ENCODE measurements at places on chromosomes 6 and 20. TPM values are rescaled to one million over a fixed set of nuclear protein-coding genes. Genes with fewer than 3 reads are reported as not detected.
A peak's percentile ranks its signal among the peaks of the same experiment; 100 is the strongest.

- DNase-seq = no peak
Measured at GRCh38 chr6:160315310-160315709, 32.9 kb upstream of the SLC22A3 start.

GRCh38 chr6:131954059-131954774 lies 3.0 kb upstream of the CCN2 start:
- DNase-seq = no peak

- DNase-seq = no peak
Measured at GRCh38 chr20:10965936-10966470, 292.2 kb upstream of the JAG1 start.

- no peak for DNase-seq
Measured at GRCh38 chr20:18788021-18788420, 25.6 kb upstream of the SCP2D1 start.

DNA sequence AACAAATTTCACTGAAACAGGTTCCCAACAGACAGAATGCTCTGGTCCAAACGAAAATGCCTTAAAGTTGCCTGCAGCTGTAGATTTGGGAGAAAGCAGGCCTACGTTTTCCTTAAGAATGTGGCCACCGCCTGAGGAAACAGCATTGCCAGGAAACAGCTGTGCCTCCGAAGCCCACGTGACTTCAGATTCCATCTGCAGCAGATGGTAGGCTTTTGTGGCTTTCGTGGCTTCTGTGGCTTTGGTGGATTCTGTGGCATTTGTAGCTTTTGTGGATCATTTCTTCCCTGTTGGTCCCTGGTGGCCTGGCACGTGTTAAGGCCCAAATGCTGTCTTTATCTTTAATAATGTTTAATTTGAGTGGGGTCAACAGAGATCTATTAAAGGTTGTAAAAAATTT lies 222.9 kb downstream of the TTLL2 start:
- no peak for DNase-seq

DNA sequence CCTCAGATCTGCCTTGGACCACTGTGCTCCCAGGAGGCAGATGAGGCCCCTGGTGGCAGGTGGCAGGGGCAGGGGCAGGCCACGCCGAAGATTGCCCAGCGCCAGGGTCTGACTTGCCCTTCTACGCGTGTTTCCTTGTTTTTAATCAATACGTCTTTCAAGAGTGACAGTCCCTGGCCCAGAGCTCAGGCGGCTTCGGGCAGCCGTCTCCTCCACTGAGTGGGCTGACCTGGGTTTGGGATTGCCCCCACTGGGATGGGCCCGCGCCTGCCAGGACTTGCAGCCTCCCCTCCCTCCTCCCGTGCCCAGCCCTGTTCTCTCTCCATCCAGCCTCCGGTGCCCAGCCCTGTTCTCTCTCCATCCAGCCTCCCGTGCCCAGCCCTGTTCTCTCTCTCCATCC lies 21.2 kb downstream of the FRMD1 start:
- DNase-seq = no peak

DNA sequence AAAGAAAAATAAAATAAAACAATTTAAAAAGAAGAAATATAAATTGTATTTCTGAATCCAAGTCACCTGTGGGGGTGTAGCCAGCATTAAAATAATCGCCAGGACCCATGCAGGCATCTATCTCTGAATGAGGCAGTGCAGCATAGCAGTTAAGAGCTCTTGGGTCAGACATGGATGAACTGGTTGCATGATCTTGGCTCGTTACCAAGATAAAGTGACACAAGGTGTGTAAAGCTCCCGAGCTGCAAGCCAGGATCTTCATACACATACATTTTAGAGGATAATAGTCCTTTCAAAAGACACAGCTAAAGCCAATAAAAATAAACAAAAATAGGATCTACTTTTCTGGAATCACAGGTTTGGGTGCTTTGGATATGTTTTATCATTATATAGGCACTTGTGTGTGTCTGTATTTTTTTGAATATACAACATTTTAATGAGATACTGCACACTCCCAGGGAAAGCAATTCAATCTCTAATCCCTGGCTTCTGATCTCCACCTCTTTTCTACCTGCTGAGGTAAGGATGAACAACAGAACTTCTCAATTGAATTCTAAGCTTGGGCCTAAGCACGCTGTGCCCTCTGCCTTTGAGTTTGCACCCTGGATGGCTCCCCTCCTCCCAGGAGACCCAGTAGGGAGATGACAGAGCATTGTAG lies 8.9 kb downstream of the TRIM10 start:
- no peak for DNase-seq

DNA sequence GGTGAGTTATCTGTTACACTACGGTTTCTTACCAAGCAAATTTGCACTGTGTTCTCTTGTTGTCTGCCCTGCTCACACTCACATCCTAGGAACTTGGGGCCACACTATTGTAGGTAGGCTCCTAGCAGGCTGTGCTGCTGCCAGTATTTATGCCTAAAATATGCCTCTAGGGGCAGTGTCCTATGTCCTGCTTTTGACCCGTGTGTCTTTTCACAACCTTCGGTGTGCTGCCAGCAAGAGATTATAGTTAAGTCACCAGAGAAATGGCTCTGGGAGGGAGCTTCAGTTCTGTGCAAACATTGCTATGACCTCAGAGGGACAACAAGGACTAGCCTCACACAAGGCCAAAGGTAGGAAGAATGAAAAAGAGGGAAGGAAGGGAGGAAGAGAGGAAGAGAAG lies 8.9 kb upstream of the TAAR5 start:
- DNase-seq = no peak

DNA sequence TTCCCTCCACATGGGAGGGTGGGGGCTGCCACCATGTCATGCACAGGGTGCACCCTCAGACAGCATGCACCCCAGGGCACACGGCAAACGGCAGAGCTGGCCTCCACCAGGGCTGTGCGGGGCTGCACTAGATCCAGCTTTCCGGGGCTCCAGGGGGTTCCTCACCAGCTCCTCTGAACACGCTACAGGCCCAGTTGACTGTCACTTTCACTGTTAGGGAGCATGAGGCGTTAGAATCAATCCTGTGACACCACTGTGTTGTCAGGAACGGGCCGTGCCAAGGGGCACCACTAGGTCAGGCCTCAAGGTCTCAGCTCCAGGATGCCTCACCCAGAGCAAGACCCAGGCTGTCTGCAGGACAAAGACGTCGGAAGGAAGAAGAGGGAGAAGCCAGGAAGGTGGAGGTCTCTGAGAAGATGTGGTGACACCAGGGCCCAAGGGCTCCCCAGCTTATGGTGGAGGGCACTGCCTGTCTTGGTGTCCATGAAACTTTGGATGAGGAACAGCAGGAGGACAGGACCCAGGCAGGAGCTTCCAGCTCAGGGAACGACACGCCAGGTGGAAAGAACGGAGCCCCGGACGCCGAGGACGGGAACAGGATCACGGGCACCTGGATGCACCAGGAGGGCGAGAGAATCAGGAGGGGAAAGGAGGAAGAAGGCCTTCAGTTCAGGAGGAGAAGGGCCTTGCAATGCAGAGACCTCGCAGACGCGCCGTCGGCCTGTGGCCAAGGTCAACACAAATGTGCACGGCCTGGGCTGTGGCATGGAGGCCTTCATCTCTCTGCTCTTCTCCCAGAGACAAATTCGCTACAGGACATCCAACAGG lies 49.5 kb downstream of the YTHDF1 start:
- no peak for DNase-seq

DNA sequence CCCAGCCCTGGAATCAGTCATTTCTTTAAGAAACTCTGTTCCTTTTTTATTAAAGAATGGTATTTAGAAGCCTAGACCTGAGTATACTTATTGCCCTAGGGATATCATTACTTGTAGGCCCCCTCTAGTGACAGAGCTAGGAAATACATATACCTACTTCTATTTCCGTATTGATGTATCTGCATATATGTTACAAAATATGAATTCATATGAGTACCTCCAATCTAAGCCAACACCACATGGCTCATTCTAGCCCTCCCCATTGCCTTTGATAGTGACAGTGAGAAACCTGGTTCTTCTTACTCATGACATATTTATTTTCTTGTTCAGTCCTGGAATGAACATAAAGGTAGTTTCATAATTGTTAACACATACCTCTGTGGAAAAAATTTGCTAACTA lies 137.2 kb downstream of the FARS2 start:
- DNase-seq = no peak

GRCh38 chr6:10278746-10279145 lies 136.1 kb downstream of the TFAP2A start:
- DNase-seq = no peak

DNA sequence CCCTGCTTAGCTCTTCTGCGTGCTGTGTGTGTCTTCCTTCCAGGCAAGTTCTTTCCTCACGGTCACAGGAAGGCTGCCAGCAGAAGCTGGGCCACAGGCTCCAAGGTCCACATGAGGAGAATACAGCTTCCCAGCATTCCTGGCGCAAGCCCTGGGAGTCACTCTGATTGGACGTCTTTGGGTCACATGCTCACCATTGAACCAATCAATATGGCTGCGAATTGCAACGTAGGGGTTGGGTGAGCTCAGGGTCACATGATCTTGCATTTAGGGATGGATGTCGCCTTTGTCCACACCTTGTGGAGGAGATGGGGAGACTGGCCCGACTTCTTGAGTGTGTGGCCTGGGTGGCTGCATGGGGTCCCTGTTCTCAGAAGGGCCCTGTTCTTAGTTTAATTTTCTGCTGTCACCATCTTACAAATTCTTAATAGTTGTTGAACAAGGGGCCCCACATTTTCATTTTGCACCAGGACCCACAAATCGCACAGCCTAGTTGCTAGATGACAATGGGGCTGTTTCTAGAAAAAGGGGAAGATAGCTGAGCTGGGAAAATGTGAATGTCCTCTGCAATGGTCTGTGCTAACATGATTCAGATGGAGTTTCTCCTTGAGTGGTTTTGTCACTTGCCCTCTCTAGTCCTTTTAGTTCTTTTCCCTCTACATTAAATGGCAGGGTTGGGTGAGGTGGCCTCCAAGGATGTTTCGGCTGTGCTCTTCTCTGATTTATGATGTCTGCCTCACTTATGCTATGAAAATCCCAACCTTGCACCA lies 149.6 kb downstream of the CDH26 start:
- no peak for DNase-seq

GRCh38 chr20:10863337-10864060 lies 189.7 kb upstream of the JAG1 start:
- no peak for DNase-seq

GRCh38 chr20:11350126-11351005 lies 567.3 kb upstream of the BTBD3 start:
- DNase-seq = no peak

GRCh38 chr20:25544734-25545133 lies 40.6 kb downstream of the NINL start:
- DNase-seq = no peak

GRCh38 chr6:168626046-168626602 lies 185.1 kb downstream of the SMOC2 start:
- DNase-seq = no peak

DNA sequence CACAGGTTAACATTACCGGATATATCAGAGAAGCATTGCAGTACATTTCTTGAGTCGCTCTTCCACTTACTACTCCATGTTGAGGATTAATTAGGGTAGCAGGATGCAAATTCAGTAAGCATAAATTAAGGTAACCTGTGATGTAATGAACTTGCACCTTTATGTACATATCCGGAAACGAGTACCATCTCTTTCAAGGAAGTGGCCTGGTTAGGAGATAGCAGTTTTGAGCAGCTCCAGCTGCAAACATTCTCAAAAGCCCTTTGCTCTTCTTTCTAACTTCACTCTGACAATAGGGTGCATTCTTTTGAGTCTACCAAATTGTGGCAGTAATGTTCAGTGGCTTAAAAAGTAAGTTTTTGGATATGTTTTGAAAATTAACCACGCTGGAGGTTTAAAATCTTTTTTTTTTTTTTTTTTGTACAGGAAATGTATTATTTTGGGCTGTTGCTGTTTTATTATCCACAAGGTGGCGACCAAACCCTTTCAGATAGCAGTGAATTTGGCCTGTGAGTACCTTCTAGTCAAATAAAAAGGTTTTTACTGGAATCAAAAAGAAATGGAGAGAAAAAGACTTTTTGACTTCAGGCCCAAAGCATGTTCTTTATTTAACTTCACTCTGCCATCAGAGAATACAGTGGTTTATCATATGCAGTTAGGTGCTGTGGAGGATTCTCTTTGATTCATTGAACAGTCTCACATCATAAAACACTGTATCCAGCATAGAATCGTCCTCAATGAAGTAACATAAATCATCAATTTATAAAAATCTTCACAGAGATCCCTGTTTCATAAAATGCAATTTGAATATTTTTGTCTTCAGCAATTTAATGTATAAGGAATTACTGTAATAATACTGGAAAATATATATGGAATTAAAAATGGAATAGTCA lies 8.9 kb downstream of the FAM217B start:
- DNase-seq = peak; percentile 28

- peak; percentile 67 for DNase-seq
Measured at GRCh38 chr20:19121463-19121862, 91.0 kb upstream of the SLC24A3 start.

- no peak for DNase-seq
Measured at GRCh38 chr20:59160389-59161115, 3.1 kb upstream of the ZNF831 start.

DNA sequence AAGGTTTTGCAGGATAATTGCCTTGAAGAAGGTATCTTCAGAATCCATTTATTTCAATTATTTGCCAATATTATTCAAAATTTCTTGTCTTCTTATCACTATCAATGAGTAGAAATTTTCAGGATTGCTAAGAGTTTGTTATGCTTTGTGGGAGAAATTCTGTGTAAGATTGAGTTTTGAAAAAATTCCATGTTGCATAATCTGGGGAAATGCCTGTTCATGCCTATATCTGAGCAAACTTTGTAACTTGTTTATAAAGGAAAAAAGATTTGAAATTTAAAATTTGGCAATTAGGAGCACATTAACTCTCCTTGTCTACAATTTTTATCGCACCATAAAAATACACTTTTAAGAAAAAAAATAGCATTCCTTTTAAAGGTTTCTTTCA lies 39.8 kb upstream of the EDN1 start:
- DNase-seq = no peak

- no peak for DNase-seq
Measured at GRCh38 chr6:145502416-145502815, 232.9 kb downstream of the EPM2A start.

DNA sequence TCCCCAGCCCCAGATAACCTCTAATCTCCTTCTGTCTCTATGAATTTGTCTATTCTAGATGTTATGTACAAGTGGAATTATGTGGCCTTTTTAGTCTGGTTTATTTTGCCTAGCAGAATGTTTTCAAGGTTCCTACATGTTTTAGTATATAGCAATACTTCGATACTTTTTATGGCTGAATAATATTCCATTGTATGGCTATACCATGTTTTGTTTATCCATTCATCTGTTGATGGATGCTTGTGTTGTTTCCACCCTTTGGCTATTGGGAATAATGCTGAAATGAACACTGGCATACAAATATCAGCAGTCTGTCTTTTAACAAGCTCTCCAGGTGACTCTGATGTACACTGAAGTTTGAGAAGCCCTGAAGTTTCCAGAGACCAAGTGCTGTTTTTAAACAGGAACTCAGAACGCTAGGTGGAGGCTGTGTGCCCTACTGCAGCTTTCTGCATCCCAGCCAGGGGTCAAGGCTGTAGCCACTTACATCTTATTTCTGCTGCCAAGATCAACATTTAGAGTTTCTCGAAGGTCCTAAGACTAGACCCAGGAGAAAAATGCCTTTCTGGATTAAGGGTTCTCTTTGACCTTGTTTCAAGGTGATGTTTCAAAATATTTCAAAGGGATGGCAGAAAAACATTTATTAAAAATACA lies 123.0 kb downstream of the SOBP start:
- DNase-seq = no peak

Gene GRM1
- not detected for total RNA-seq

Gene GABRR1
- total RNA-seq = not detected

Gene C6orf163
- 2.6 TPM for total RNA-seq

Gene HLA-DOA
- total RNA-seq = 8.4 TPM

Gene EMILIN3
- 0.63 TPM for total RNA-seq

Gene TENT5A
- total RNA-seq = 26.6 TPM

Gene FAM209B
- total RNA-seq = 0.32 TPM

Gene TSBP1
- total RNA-seq = not detected

Gene DOP1A
- total RNA-seq = 25.7 TPM

Gene TCFL5
- 8.2 TPM for total RNA-seq

Gene TNFRSF6B
- 3.2 TPM for total RNA-seq
